ENCODE measurements at places on chromosomes 13 and 19.

- DNase-seq, result no peak
Measured at GRCh38 chr13:101394605-101395004, 21.7 kb downstream of the NALCN start.

- DNase-seq, result no peak
Measured at GRCh38 chr13:110300090-110300815, 6.7 kb downstream of the COL4A1 start.

- DNase-seq, result no peak
Measured at GRCh38 chr19:45099467-45100191, 6.7 kb downstream of the PPP1R37 start.

GRCh38 chr19:8525401-8525684, 11.4 kb upstream of the ZNF414 start:
- no peak for DNase-seq

DNA sequence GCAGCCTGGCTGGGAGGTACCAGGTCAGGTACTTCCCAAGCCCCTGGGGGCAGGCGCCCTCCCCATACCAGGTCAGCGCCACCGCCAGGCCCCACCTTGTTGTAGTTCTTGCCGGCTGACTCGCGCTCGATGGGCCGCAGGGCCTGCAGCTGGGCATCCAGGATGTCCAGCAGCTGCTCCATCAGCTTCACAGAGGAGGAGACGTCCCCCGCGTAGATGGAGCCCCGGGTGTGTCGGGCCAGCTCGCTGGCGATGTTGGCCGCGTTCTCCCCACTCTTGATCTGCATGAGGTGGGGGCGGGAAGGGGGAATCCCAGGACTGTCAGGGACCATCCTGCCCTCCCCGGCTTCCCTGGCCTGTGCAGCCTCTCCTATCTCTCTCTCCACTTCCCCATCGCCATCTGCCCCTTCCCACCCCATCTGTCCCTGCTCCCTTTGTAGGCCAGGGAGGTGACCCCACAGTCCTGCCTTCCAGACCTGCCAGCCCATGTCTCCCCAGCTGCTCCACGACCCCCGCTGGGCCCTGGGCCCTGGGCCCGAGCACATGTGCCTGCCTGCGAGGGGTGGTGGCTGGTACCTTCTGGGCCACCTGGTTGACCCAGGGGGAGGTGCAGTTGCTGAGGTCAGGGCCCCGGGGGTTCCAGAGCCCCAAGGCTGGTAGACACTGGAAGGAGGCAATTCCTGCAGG, 23.8 kb upstream of the ASF1B start:
- no peak for DNase-seq

DNA sequence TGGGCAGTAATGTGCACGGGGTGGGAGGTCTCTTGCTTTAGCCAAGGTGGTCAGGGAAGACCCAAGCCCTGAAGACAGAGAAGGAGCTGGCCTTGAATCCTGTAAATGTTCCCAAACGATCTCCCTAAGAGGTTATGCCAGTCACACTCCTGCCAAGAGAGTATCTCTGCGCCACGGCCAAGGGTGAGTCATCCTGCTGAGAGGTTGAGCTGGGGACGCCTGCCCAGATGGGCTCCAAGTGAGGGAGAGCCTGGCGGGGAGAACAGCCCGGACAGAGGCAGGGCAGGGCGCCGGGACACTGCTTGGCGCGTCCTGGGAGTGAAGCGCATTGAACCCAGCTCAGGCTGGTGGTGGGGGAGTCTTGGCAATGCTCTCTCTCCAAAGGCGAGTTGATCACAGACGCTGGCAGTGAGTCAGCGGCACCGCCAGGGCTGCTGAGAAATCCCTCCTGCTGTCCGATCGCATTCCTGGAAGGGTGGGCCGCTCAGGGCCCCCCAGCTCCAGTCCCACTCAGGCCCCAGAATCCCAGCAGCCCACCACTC, 16.4 kb downstream of the SULT2B1 start:
- no peak for DNase-seq

- DNase-seq, result no peak
Measured at GRCh38 chr13:89322466-89322865, 1651.3 kb downstream of the SLITRK5 start.

DNA sequence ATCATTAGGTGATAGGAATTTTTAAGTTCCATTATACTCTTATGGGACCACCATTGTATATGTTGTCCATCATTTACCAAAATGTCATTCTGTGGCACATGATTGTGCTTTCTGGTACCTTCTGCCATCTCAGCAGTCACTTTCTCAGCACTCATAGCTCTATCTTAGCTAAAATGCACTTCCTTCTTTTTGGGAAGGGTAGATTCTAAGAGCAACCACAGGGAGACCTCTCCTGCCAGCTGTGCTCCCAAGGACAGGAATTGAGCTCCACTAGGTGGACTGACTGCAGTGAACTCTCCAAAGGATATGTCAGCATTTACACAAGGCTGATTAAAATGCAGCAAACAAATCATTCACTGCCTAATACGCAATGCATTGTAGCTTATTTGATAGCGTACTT, 91.8 kb upstream of the OBI1 start:
- no peak for DNase-seq

DNA sequence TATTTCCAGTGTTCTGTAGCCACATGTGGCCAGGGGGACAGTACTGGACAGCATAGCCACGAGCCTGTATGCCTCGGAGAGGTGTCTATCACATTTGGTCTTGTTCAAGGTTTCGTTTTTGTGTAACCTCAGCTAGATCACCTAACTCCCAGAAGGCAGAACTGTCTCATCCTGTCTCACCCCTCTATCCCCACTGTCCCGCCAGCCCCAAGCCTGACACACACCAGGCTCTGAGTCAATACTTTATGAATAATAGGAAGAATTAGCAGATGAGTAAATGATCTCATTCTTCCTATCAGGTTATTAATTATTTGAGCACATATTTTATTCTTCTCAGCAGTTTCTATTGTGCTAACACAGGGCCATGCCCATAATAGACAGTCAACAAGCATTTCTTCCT, 132.2 kb downstream of the NUFIP1 start:
- no peak for DNase-seq

DNA sequence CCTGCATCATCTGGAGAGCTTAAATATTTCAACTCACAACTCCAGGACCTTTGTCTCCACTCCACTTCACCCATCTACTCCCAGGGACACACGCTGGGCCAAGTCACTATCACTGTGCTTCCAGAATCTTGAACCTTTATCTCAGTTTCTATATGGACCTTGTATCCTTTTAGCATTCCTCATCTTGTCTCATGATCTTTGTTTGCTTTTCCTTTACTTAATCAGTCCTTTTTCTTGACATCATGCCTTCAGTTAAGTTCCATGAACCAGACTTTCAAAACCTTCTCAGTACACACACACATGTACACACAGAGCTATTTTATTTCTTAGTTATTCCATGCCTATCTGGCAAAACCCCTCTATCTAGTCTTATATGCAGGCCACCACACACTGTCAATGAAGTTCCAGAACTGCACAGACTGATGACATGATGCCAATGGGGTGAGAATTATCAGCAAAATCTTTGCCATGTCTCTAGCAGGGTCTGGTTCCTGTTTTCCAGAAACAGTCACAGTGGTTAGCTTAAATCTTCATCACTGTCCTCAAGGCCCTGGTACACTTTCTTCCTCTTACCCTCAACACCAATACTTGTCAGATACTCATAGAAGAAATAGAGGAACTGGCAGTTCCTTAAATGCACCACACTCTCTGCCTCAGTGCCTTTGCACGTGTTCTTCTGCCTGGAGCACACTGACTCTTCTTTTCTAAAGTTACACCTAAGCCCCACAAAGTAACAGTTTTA, 77.6 kb upstream of the STARD13 start:
- no peak for DNase-seq

- DNase-seq, result no peak
Measured at GRCh38 chr13:43758834-43759233, 27.9 kb downstream of the ENOX1 start.

DNA sequence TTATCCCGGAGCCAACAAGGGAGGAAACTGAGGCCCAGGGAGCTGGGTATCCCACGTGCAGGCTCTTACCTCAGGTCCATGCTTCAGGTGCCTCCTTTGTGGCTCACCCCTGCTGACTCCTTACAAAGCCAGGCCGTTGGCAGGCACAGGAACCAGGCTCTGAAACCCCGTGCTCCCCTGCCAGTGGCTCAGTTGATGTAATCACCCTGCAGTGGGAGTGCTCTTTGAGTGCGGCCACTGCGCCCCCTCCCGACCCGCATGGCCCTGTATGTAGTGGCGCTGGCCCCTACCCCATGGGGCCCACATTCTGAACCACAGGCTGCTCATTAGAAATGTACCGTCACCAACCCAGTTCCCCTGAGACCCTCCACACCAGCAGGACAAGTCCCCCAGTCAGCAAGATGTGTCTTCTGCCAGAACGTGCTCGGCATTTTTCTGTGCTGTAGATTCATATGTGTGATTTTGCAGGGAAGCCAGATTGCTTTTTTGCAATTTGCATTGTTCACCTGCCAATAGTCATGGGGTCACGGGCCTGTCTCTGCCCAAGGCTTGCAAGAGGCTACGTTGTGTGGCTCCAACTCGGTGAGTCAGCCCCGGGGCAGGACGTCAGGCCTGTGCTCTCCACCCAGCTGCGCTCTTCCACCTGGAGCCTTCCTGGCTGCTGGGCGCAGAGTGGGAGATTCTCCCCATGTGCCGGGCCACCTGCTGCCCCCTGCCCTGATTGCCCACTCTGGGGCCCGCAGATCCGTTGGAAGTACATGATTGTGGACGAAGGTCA, 60.3 kb downstream of the SMARCA4 start:
- DNase-seq, result no peak

- DNase-seq, result no peak
Measured at GRCh38 chr19:23887642-23888041, 27.0 kb upstream of the ZNF726 start.

GRCh38 chr13:34474187-34474868, 467.7 kb upstream of the NBEA start:
- DNase-seq, result no peak

GRCh38 chr13:47126432-47126831, 229.6 kb upstream of the HTR2A start:
- no peak for DNase-seq

GRCh38 chr13:22789027-22789593, 391.7 kb upstream of the SGCG start:
- DNase-seq, result no peak

DNA sequence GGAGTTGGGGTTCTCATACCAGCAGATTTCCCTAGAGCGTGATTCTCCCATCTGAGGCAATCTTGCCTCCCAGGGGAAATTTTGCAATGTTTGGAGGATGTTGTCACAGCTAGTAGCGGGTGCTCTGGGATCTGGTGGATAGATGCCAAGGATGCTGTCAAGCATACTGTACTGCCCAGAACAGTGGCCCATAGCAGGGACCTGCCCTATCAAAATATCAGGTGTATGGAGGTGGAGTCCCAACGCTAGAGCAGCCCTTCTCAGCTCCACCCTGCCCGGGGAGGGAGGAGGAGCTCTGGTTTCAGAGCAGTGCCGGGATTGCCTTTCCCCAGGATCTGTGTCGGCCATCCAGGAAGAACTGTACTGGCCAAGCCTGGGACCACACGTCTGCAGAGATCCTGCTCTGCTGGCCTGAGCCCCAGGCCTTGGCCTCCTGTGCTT, 10.9 kb upstream of the QTRT1 start:
- DNase-seq, result no peak

- no peak for DNase-seq
Measured at GRCh38 chr19:52527956-52528351, 486 bp downstream of the ZNF808 start.

DNA sequence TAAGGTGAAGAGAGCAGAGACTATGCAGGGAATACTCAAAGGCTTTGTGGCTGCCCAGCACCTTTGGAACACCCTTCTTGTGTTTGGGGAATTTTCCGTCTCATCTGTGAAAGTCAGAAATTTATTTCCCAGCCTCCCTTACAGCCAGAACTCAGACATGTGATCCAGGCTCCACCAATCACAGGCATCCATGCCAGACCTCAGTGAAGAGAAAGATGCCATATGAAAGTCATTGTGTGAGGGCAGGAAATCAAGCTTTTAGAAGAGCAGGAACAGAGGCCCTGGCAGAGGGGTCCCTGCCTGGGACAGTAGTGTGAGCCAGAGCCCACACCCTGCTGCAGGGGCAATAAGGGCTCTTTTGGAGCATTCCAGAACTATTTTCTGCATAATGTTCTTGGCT, 12.1 kb downstream of the CCDC70 start:
- no peak for DNase-seq

- no peak for DNase-seq
Measured at GRCh38 chr19:1315470-1316166, 29.9 kb downstream of the EFNA2 start.

DNA sequence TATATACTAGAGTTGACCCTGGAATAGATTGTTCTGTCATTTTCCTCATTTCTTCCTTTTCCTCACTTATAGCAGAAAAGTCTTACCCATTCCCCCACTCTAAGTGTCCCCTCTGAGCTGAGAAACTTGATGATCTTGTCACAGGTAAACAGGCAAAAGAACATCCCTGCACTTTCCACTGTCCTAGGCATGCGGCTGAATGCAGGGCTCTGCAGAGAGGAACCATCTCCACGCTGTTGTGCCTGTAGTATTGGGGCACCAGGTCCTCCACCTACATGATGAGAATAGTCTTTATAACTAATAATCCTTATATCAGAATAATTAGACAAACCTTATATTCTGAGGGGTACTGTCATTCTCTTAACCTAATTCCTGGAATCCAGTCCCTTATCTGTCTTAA, 211.3 kb downstream of the RBM26 start:
- no peak for DNase-seq

- DNase-seq, result no peak
Measured at GRCh38 chr19:6498294-6499036, 3.6 kb downstream of the TUBB4A start.

- no peak for DNase-seq
Measured at GRCh38 chr13:33785384-33785783, 32.6 kb upstream of the RFC3 start.

DNA sequence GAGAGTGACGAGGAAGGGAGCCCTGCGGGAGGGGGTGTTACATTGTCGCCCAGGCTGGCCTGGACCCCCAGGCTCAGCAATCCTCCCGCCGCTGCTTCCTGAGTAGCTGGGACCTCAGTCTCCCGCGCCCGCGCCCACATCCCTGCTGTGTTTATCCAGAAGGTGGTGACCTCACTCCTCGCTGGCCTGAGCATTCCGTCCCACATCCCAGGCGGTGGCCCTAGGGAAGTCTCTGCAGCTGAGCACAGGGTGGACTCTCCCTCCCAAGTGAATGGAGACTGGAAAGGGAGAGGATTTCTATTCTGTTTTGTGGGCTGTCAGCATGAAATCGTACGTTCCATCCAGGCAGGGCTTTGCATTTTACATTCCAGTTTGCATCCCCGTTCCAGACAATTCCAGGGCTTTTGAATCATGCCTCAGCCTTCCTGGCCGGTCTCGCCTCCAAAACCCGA, 401 bp upstream of the ZNF765 start:
- no peak for DNase-seq

DNA sequence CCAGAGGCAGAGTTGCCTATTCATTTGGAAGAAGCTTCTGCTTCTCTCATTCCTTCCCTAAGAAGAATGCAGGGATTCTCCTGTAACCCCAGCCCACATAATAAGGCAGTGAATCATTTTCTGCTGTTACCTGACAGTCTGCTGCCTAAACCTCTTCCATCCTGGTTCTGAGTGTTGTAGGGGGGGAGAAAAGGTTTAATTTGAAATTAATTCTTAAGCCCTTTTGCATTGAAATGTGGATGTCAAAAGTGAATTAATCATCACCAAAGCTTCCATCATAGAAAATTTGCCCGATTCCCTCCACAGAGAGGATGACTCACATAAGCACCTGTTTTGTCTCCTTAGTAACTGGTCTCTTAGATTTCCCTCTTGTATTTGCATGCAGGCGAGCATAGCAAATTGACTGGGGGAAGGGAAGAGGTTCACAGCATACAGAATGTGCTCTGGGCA, 146.7 kb upstream of the FNDC3A start:
- DNase-seq, result peak; percentile 4

- DNase-seq, result no peak
Measured at GRCh38 chr13:21015284-21015683, 46.1 kb downstream of the LATS2 start.

Measured in NCI-H2081 treated with DMSO at 0.1 percent for 48 hours (cell line).